IPS-NIHi11 (cell line): ENCODE measurements at places on chromosomes 2 and 18.

DNA sequence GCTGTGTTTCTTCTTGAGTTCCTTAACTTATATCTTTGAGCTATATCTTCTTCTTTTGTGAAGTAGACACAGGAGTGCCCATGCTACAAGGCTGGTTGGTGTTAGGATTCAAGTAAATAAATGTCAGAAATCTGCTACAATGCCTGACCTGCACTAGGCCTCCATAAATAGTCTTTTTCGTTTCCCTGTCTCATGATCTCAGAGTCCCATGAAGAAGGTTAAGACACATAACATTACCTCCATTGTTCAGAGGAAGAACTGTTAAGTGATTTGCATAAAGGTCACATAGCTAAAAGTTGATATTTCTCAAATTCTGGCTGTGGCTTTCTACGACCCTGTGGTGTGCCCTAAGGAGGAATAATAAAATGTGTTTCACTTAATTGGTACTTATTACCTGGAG is 228.4 kb downstream of the KCNS3 start:
- DNase-seq: no peak

- peak; percentile 66 for DNase-seq
Measured at GRCh38 chr2:88059979-88060906, 4.7 kb upstream of the KRCC1 start.

- no peak for DNase-seq
Measured at GRCh38 chr2:96547203-96547641, 10.7 kb downstream of the ARID5A start.

DNA sequence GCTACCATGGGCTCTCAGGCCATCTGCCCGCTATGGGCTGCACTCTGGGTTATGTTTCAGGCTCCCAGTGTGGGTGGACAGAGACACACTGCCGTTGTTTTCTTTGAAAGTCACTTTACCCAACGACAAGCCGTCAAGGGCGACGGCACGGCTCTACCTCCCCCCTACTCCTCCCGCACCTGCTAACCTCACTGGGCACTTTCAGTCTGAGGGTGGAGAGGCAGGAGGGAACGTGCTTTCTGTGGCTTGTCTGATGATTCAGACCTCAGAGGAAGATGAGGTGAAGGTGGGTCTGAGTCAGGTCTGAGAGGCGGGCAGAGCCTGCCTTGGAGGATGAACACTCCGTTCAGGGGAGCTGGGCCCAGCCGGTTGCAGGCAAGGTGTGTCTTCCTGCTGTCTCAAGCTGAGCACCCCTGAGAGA is 147.6 kb upstream of the HDAC4 start:
- no peak for DNase-seq

- no peak for DNase-seq
Measured at GRCh38 chr2:118112771-118113334, 24.6 kb downstream of the INSIG2 start.

DNA sequence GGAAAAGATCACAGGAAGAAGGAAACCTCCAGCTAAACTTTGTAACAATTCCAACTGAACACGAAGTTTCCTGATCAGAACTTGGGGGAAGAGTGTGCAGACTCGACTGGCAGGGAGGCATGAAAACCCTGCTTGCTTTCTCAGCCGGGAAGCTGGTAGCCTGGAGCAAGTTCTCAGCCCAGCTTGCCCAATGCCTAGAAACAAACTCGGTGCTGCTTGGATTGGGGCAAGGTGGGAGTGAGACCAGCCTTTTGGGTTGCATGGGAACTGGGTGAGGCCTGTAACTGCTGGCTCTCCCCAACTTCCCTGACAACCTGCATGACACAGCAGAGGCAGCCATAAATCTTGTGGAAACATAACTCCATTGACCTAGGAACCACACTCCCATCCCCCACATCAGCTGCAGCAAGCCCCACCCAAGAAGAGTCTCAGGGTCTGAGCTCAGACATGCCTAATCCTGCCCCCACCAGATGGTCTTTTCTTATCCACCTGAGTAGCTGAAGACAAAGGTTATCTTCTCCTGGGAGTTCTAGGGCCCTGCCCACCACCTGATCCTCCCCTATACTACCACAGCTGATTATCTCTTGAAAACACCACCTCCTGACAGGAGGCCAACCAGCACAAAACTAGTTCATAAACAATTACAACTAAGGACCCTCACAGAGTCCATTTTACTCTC is 1859.7 kb upstream of the CELF4 start:
- DNase-seq: no peak

GRCh38 chr2:3656762-3657721 is 958 bp upstream of the ALLC start:
- no peak for DNase-seq
